Activated naive CD4-positive, alpha-beta T cell treated with Interleukin-2 at 50 U/mL for 16 hours (primary cell): ENCODE measurements at places on chromosomes 4 and X.

- DNase-seq: no peak
Measured at GRCh38 chr4:109953556-109953955, 40.9 kb downstream of the EGF start.

DNA sequence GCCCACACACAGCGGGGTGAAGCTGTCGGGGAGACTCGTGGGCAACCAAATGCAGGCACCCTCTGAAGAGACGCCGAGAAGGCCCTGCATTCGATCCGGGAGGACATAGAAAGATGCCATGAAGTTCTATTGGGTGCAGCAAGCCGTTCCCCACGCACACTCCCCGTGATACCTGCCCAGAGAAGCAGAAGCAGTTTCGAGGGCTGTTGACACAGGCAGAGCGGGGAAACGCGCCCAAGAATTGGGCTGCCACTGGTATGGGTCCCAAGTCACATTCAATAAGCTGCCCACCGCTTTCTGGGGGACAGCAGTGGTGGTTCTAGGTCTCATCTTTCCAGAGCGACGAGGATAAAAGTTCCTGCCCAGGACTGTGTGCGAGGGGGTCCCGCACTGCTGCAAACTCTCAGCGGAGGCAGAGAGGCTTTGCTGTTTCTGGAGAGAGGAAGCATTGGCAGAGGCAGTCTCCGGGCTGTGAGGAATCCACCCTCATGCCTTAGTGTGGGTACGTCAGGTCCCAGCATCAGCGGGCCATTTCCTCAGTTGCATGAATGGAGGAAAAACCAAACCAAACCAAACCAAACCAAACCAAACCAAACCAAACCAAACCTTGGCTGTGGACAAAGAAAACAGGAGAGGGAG is 10.1 kb downstream of the PITX2 start:
- no peak for DNase-seq

GRCh38 chr4:61210186-61210939 is 10.2 kb downstream of the ADGRL3 start:
- DNase-seq: no peak

GRCh38 chrX:23849241-23849640 is 58.5 kb downstream of the APOO start:
- no peak for DNase-seq

- DNase-seq: no peak
Measured at GRCh38 chrX:130645955-130646583, 244.3 kb downstream of the RBMX2 start.

DNA sequence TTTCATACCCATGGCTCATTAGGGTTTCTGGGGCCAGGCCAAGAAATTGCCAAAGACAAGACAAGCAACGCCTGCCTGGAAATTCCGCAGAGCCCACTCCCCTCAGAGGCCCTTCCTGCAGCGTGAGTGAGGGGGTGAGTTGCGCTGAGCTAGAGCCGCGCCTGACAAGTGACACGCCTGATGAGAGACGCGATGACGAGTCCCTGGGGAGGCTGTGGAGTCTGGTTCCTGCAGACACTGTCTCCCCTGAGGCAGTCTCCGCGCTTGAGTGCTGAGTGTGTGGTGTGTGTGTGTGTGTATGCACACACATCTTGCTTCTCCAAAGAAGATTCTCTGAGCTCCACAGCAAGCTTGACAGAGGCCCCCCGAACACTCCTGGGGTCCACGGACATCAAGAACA is 269.8 kb downstream of the BCOR start:
- no peak for DNase-seq

DNA sequence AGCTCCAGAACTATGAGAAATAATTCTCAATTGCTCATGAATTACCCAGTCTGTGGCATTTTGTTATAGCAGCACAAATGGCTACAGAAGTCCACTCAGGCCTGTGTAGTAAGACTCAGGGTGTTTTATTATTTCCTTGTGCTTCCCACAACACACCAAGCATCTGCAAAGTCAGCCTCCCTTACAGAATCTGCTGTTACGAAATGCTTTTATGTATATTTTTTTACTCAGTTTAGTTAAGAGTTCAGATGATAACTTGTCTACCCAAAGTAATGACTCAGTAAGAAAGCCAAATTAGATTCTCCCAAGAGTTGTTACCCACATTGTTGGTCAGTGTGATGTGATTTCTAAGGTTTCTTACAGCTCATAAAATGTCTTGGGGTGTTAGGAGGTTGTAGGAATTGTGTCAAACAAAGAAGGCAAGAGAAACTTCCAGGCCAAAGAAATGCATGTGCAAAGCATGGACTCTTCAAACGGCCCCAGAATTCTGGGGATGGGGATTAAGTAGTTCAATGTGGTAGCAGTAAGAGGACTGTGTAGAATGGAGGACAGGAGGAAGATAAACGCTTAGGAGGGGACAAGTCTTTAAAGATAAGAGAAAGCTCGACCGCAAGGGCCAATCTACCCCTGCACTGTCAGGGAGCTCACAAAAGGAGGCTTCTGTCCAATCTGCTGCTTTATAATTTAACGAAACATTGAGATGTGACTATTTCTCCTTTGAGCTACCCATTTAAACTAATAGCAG is 35.4 kb upstream of the TMEM184C start:
- no peak for DNase-seq

GRCh38 chr4:82371497-82371896 is 2.3 kb downstream of the HNRNPD start:
- DNase-seq: no peak

- DNase-seq: no peak
Measured at GRCh38 chrX:17405225-17405969, 30.4 kb downstream of the NHS start.

- DNase-seq: peak; percentile 27
Measured at GRCh38 chrX:49155243-49155899, 7.2 kb upstream of the MAGIX start.

- DNase-seq: no peak
Measured at GRCh38 chrX:111040377-111041017, 55.5 kb upstream of the PAK3 start.

- no peak for DNase-seq
Measured at GRCh38 chrX:110531873-110532580, 173.4 kb downstream of the RTL9 start.

GRCh38 chrX:119501511-119502148 is 33.4 kb downstream of the SLC25A5 start:
- no peak for DNase-seq

DNA sequence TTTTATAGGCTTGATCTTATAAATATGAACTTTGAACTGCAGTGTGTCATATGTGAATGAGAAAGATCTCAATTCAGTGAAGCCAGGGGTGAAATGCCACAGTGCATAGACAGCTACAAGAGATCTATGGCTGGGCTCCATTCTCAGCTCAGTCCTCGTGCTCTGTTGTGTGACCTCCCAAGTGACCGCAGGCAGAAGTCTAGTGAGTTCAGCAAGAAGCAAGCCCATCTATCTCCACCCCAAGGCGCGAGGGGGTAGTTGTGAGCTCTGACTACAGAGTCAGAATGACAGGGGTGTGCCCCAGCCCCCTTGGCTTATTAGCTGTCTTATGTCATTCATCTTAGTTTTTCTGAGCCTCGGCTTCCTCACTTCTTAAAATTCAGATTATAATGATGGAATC is 378.3 kb downstream of the FBXW7 start:
- no peak for DNase-seq

- DNase-seq: no peak
Measured at GRCh38 chr4:153204247-153204671, at the start of gene TRIM2. Gene TRIM2 (plus strand): TSS chr4:153204443. CDS start chr4:153204531, 88 bp downstream.

GRCh38 chr4:93065790-93066189 is 762.0 kb downstream of the GRID2 start:
- no peak for DNase-seq

DNA sequence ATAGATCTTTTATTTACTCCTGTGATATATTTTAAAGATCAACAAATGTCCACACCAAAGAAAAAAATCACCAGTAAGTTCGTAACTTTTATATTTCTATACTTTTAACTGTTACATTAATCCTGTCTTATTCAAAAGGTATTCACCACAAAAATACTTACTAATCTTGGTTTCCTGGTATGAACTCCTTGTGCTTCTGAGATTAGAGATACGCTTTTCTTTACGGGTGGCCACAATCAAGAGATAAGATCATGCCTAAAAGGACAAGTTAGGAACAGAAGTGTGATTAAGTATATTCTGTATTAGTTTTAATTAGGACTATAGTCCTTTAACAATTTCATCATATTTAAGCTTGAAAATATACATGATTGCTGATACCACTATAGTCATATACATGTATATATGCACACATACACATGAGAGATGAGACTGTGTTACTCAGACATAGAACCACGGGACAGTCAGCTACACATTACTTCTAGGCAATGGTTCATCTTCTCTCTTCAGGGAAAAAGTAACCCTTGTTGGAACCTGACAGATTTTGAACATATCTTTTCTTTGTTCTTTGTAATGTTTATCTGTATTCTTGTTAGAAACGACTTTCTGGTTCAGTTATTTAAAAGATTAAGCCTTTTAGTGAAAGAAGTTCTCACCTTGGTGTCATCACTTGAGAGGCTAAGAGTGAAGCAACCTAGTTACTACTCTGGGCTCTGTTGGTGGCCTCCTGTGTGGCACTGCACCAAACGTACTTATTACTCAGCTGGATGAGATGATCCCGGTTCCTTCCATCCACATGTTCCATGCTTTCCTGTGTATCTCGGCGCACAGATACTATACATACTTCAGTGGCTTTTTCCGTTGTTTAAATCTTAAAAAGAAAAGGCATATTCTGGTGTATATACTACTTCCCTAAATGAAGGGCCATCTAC is 146.1 kb downstream of the CBR4 start:
- DNase-seq: no peak

DNA sequence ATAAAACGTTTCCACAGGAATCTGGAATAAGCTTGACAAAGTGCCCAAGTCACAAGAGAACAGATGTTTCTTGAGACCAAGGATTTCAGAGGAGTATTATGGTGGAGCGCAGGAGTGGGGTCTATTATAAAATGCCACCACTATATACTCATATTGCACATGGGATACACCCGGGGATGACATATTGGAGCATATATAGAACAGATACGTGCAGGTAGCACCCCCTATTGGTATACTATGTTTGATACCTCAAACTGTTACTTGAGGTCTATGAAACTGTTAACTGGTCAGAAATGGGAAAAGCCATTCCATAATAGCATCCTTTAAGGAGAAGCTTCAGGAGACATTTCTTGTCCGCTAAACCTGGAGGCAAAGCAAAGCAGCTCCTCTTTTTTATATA is 86.0 kb downstream of the PCYT1B start:
- DNase-seq: no peak

DNA sequence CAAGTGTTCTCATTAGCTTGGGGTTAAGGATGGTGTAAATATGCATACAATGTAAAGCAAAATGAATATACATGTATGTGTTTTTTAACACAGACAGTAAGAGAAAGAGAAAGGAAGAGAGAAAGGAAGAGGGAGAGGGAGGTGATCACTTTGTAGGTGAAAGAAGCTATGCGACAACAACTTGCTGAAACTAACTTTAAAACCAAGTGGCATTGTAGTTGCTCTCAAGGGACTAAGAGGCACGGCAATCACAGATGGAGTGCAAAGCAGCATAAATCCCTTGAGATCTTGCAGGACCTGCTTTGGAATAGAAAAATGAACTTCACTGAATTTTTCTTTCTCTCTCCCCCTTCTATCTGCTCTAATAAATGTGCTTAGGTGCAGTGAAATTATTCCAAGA is 1665.0 kb upstream of the TENM3 start:
- no peak for DNase-seq

- no peak for DNase-seq
Measured at GRCh38 chr4:180542445-180543100, 1700.6 kb upstream of the TENM3 start.

DNA sequence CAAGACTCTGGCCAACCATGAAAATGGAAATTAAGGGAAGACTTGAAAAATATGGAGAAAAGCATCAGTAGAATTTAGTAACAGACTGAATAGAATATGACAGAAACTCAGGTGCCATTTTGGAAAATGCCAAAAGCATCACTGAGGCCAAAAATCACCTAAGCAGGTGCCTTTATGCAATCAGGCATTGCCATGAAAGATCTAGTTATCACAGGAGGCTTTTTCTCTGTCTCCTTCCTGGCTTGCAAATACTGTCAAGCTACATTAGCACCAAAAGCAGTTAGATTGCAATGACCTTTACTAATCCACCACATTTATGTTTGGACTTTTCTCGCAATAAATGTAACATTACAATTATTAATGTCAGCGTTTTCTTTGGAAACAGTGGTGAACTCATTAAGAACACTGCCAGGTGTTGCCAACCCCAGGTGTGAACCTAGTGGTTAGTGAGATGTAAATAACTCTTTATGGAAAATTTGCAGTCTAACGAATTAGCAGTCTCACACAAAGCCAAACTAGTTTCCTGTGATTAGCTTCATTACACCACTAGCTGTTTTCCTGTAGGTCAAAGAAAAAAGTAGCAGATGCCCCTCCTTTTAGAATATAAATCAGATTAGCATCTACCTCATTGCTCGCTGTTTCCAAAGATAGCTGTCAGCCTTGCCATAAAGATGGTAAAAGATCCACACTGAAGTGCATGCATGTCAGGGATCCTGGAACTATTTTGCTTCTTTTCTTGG is 1568.4 kb upstream of the TENM3 start:
- no peak for DNase-seq

GRCh38 chr4:53730031-53730805 is 138.9 kb upstream of the LNX1 start:
- DNase-seq: no peak

- DNase-seq: no peak
Measured at GRCh38 chr4:25051534-25051933, 20.8 kb upstream of the LGI2 start.

GRCh38 chr4:150515135-150515534 is 66.8 kb upstream of the MAB21L2 start:
- DNase-seq: no peak
